GM04504 (cell line): ENCODE measurements at places on chromosomes 5 and 9.

GRCh38 chr5:137960141-137960540, 70.9 kb downstream of the PKD2L2 start:
- DNase-seq = no peak

- no peak for DNase-seq
These were observed 39.8 kb upstream of the TLE1 start for GRCh38 chr9:81729135-81729534.

- DNase-seq = no peak
These were observed 1.4 kb upstream of the PHF24 start for GRCh38 chr9:34956648-34957047.

GRCh38 chr5:132063090-132063911, 2.8 kb downstream of the IL3 start:
- peak; percentile 30 for DNase-seq

- DNase-seq = no peak
These were observed 37.2 kb downstream of the GADD45G start for GRCh38 chr9:89641980-89642379.
